Left kidney (tissue), 8 donors: ENCODE measurements at places on chromosomes 3 and 15. TPM values are rescaled to one million over a fixed set of nuclear protein-coding genes. Genes with fewer than 3 reads are reported as not detected.

- no peak for DNase-seq
Measured at GRCh38 chr3:8540456-8540855, 38.8 kb downstream of the LMCD1 start.

- no peak for DNase-seq
Measured at GRCh38 chr3:50316657-50317242, 5.8 kb downstream of the HYAL2 start.

DNA sequence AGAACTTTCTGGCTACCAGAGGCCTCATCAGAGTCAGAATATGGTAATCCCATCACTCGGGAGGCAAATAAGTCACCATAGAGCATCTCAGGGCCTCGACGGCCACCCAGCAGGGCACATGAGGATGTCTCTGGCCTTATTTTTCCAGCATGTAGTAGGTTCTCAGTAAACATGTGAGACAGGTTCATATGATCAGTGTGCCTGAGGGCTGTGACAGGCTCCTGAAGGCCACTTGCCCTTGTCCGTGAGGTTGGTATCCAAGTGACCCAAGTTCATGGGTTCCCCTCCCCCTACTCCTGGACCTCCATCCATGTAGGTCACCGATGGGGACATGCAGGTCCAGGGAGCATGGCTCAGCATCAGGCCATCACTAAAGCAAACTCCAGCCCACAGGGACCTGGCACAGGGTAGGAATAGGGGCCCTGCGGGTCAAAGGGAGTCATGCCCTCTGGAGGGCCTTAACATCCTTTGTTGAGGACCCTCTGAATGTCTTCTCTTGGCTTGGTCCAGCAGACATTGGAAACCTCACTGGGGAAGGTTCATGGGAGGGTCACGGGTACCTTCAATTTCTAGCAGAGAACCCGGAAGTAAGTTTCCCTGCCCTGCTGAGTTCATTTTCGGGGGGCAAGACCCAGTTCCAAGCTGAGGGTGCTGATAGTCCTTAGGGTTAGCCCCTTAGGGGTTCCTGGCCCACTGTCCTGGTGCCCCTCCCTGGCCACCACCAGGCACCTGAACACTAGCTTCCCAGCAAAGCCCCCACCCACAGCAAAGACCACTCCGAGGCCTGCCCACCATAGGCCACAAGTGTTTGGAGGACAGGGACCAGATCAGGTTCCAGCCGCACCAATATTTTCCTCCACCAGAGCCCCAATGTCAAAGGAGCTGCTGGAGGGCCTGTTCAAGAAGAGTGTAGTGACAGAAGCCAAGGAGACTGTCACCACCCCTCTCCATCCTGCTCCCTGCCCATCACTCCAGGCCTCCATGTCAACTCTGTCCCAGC lies 61.1 kb downstream of the ZNF445 start:
- no peak for DNase-seq

DNA sequence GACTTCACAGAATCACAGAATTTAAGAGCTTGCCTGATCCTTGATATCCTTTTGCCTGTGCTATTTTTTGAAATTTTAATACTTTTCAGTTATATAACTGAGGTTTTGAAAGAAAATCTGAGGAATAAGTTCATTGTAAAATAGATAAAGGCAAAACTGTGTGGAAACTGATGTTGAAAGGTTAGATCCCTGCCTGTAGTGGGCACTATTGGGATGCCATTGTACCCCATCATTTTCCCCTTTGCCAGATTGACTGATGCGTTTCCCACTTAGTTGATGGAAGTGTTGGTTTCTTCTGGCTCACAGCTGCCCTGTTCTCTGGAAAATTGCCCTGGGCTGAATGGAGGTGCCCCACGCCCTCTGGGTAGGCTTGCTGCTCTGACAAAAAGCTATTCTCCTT lies 387.9 kb downstream of the RBMS3 start:
- DNase-seq, result no peak

GRCh38 chr3:115092220-115092791 lies 54.8 kb downstream of the ZBTB20 start:
- DNase-seq, result peak; percentile 50

- DNase-seq, result no peak
Measured at GRCh38 chr15:31228980-31229826, 97.4 kb upstream of the KLF13 start.

DNA sequence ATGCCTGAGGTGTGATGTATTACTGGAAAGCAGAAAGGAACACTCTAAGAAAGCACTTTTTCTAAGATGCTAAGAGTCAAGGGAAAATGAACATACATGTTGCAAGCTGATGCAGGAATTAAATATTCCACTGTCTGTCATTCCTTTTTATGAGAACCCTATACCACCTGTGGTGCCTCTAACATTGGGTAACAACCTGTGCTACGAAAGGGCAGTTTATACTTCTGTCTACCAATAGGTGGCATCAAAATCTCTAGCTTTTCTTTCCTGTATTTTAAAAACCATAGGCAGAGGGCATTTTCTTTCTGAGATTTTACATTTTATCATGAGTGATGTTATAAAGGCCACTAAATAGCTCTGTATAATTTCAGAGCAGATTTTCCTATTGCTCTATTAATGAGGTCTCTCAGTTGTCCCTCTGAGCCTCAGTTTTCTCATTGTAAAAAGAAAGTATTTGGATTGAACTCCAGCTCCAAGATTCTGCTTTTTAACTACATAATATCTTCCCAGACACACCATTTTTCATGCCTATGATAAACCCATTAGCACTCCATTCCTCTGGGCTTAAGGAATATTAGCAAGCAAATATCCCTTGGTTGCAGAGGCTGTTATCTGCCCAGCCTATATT lies 3.5 kb upstream of the CPNE4 start:
- DNase-seq, result no peak

- DNase-seq, result peak; percentile 65
Measured at GRCh38 chr15:27017168-27017809, 46.3 kb downstream of the GABRG3 start.

DNA sequence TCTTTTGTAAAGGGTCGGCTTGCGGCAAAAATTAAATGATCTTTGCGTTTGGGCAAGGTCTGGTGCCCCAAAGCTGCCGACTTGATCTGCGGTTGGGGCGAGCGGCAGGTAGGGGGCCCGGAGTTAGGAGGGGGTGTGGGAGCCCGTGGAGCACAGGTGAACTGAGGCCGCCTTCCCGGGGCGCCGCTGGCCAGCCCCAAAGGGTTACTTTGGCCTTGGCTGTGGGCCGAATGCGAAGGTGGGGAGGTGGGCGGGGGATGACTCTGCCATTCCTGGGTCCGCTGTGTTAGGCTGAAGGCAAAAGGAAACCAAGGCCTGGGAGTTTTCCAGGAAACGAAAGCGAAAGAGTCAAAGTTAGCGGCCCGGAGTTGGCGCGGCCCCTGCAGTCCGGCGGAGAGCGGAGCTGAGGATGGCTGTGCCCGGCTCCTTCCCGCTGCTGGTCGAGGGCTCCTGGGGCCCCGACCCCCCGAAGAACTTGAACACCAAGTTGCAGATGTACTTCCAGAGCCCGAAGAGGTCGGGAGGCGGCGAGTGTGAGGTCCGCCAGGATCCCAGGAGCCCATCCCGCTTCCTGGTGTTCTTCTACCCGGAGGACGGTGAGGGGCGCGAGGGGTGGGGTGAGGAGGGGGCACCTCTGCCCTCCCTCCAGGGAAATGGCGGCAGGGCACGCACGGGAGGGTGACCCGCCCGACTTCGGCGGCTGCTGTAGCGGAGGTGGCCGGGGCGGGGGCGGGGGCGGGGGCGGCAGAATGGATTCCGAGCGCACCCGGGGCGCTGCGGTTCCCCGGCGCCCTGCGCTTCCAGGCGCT lies at the start of gene PARP14:
Gene PARP14 (plus strand): TSS at position 365 of the 809 bp plus-strand sequence. CDS start 45 bp downstream, at position 410.
- DNase-seq, result peak; percentile 75

The RAB7A gene
- 262 TPM for polyA plus RNA-seq

The EPHA6 gene
- polyA plus RNA-seq, result 1.2 TPM

The ZPLD1 gene
- 0.60 TPM for polyA plus RNA-seq
